AG10803 (cell line): ENCODE measurements at places on chromosomes 13 and 19.

GRCh38 chr13:40660141-40660664 lies 6.2 kb downstream of the FOXO1 start:
- DNase-seq, result no peak

DNA sequence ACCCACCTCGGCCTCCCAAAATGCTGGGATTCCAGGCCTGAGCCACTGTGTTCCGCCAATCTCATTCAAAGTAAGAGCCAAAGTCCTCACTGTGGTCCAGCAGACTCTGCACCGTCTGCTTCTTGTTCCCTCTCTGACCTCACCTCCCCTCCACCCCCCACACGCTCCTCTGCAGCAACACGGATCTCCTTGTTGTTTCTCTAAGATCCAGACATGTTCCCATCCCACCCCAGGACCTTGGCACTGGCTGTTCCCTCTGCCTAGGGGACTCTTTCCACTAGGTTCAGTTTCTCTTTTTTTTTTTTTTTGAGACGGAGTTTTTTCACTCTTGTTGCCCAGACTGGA lies 38.4 kb downstream of the LTBP4 start:
- no peak for DNase-seq

GRCh38 chr13:99725644-99726043 lies 224.4 kb downstream of the TM9SF2 start:
- no peak for DNase-seq

GRCh38 chr19:10133596-10133995 lies 13.9 kb upstream of the EIF3G start:
- DNase-seq, result no peak

GRCh38 chr13:93298713-93299112 lies 72.1 kb downstream of the GPC6 start:
- DNase-seq, result peak; percentile 58

GRCh38 chr19:38233740-38234251 lies 9.8 kb upstream of the DPF1 start:
- DNase-seq, result peak; percentile 55

DNA sequence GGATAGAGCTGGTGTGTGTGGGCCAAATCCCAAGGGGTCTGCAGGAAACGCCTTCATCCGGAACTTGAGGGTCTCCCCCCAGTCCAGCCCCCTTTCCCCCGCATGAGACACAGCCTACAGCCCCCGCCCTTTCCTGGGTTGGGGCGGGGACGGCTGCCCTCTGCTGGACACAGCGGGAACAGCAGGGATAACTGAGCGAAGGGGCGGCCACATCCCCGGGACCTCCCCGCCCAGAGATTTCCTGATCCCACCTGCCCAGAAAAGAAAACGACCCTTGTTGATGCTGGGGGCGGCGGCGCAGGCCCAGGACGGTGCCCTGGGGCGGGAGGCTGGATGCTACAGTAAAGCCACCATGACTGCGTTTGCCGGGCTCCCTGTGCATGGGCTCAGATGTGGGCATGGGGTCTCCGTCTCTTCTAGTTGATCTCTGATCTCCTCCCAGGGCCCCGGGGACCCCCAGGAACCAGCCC lies 14.2 kb downstream of the ONECUT3 start:
- DNase-seq, result peak; percentile 9

DNA sequence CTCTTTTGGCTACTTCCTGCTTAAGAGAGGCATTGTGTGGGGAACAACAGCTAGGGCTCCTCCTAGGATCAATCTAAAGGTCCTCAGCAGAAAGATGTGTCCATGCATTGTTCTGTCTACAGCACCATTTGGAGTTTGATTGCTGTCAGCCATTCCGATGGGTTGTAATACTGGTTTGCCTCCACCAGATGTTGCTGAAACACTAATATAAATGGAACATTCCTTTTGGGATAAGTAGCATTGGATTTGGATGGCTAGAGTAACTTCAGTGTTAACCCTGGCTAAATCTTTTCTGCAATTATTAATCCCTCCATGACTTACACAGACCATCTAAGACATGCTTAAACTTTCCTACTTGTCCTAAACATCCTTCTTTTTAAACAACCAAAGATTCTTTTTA lies 104.2 kb downstream of the TDRD3 start:
- no peak for DNase-seq

GRCh38 chr19:411723-412355 lies 2.9 kb upstream of the C2CD4C start:
- no peak for DNase-seq

- no peak for DNase-seq
These were observed 8.1 kb downstream of the BLOC1S3 start for GRCh38 chr19:45186509-45187334.

- DNase-seq, result no peak
These were observed 192.6 kb downstream of the PCDH17 start for GRCh38 chr13:57824121-57824520.

DNA sequence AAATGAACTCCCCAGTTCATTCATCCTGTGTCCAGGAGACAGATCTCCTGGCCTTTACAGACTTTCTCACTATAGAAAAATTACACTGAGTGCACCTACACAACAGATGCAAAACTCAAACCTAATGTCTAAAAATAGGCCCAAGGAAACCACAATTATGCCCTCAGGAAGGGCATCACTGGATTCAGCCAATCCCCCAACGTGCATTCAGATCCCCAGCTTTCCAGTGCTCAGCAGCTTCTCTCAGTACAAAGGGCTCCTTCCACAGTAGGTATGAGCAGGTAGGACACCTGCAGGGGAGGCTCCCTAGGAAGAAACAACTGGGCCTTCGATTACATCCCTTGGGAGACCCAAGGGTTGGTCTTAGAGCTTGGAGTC lies 2.1 kb downstream of the ZNF709 start:
- no peak for DNase-seq

DNA sequence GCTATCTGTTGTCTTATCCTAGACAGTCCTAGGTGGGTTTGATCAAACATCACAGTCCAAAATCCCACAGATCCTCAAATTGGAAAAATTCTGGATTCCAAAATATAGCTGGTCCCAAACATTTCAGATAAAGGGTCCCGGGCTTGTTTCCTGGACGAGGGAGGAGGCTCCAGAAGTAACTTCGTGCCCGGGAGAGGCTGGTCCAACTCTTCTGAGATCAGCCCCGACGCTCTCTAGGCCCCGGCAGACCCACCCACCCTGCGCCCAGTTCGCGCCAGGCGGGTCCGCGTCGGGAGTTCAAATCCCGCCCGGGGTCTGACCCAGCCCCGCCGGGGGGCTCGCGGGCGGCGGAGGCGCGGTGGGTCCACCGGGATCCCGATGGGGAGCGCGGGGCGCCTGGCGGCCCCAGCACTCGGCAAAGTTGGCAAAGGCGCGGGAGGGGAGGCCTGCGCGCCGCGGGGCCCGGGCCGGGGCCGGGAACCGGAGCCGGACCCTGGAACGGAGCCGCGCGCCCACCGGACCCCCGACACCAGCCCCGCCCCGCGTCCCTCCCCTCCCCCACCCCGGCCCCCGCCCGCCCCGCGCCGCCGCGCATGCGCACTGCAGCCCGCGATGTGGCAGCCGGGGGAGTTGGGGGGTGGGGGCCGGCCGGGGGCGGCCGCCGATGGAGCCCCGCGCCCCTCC lies 513 bp downstream of the MIER2 start:
- DNase-seq, result no peak

DNA sequence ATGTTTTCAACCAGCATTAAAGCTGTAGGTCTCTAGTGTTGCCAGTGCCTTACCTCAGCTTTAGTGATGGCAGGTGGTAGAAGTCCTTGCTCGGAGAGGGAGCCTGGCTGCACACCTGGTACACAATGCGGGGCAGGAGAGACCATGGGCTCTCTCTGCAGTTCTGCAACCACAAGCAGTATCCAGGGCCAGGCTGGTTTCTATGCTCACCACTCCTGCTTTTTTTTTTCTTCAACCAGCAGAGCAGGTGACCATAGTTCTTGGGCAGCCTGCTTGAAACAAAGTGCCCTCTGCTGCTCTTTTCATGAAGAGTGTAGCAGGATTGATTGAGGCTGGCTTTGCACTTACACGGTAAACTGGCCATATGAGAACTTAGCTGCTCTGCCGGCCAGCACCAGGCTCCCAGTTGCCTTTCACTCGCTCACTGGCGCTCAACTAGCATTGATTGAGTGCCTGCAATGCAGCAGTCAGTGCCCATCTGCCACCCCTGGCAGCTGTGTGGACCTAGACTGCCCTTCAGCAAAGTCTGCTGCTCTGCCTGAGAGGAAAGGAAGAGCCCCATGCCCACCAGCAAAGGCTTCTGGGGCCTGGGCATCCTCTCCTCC lies 4.4 kb upstream of the CHAMP1 start:
- no peak for DNase-seq
